Stimulated activated CD8-positive, alpha-beta memory T cell treated with anti-CD3 and anti-CD28 coated beads, Interleukin-4, amount 100 ng/mL, for 4 hours (primary cell): ENCODE measurements at places on chromosomes 2 and 18.

GRCh38 chr2:178674122-178674521 lies 133.1 kb downstream of the TTN start:
- no peak for DNase-seq

- no peak for DNase-seq
These were observed 264.2 kb downstream of the LNPK start for GRCh38 chr2:175737722-175738361.

- no peak for DNase-seq
These were observed 164.0 kb upstream of the MYO3B start for GRCh38 chr2:170013802-170014551.

DNA sequence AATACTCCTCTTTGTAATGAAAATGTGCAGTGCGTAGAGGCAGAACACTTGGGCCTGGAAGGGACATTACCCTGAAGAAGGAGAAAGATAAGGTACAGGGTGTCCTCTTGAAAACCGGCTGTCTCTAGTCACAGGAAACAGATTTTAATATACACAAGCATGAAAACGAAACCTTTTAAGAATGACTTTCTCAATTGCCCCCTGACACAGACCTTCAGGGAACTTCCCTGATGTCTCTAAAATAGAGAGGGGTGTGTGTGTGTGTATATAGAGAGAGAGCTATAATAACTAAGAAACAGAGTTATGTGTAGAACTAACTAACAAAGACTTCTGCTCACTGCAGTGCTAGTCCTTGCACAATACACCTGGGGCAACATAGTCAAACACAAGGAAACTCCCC lies 780.0 kb downstream of the CNTNAP5 start:
- no peak for DNase-seq

GRCh38 chr2:113218283-113219091 lies 44.7 kb downstream of the PSD4 start:
- no peak for DNase-seq

- DNase-seq = no peak
These were observed 22.9 kb downstream of the GRHL1 start for GRCh38 chr2:9974343-9974742.

GRCh38 chr2:235639428-235639773 lies 145.6 kb downstream of the AGAP1 start:
- no peak for DNase-seq

GRCh38 chr2:239594772-239595608 lies 194.2 kb upstream of the HDAC4 start:
- DNase-seq = no peak

GRCh38 chr2:219179601-219180465 lies 1.8 kb downstream of the RETREG2 start:
- no peak for DNase-seq

DNA sequence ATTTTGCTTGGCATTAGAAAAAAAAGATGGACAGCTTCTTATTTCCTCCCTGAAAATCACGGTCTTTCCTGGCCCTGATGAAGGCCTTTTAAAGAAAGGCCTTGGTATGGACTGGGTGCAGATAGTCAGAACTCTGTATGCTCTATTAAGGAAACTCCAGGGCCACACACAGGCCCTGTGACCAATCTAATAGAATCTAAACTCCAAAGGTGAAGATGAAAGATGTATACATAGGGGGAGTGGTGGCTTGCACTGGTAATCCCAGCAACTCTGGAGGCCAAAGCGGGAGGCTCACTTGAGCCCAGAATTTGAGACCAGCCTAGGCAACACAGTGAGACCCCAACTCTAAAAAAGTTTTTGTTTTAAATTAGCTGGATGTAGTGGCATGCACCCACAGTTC lies 37.3 kb downstream of the OXER1 start:
- DNase-seq = no peak

- DNase-seq = no peak
These were observed 603.8 kb upstream of the LINC00305 start for GRCh38 chr18:64752707-64753106.

DNA sequence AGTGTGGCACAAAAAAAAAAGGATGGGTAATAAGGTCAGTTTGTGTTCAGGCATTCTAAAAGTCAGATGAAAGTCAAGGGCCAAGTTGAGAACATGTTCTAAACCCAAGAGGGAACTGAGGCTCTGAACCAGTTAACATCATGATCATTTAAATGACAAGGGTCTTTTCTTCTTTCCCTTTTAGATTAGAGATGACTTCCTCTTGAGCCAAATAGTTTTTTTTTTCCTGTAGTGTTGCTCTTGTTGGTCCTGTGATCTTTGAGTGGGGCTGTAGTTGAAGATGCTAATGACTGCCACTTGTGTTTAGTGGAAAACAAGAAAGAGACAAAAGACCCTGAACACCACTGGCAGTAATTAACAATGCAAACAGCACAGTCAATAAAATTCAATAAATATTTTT lies 482.7 kb upstream of the SYT4 start:
- DNase-seq = no peak

- DNase-seq = no peak
These were observed 4.2 kb downstream of the CLK1 start for GRCh38 chr2:200860092-200860795.

- DNase-seq = no peak
These were observed 10.2 kb downstream of the SP110 start for GRCh38 chr2:230209422-230210051.

DNA sequence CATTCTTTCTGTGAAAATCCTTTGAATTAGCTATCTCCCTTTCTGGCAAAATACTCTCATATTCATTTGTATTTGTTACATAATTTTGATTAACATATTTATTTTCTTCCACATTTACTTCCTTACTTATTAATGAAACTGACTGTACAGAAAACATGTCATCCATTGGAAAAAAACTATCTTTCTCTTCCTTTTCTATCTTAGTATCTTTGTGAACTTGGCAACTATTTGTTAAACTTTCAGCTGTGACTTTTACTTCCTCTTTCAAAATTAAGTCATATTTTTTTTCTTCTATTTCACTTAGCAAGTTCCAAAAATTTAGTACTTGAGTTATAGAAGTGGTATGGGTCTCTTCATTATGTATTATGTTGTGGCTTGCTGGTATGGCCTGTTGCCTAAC lies 2.6 kb downstream of the RAD51AP2 start:
- DNase-seq = no peak

DNA sequence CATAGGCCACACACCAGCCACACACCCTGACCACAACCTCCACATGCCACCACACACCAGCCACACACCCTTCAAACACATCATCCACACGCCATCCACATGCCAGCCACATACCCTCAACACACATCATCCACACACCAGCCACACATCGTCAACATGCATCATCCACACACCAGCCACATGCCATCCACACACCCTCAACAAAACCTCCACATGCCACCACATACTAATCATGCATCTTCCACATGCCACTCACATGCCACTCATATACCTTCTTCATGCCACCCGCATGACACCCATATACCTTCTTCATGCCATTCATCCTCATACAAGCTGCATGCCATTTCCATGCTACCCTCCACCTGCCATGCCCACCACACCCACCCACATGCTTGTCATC lies 12.4 kb downstream of the TNS1 start:
- DNase-seq = no peak

DNA sequence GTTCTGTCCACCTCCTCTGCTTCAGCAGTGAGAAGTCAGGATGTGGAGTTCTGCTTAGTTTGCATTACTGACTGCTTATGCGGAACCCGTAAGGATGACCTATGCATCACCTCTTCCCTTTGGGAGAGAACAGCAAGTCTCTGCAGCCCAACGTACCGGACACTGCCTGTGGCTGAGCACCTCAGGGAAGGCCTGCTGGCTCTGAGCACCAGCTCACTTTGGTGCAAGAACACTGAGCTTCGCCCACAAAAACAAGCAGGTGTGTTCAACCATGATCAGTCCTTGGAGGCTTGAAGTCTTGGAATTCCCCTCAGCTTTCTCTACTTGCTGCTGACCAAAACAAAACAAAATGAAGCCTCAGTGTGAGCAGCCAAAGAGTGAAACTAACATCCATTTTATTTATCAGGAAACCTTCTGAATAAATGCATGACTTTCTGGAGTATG lies 52.7 kb upstream of the NCK2 start:
- DNase-seq = no peak
